ENCODE measurements at places on chromosomes 12 and 14.
A peak's percentile ranks its signal among the peaks of the same experiment; 100 is the strongest.

DNA sequence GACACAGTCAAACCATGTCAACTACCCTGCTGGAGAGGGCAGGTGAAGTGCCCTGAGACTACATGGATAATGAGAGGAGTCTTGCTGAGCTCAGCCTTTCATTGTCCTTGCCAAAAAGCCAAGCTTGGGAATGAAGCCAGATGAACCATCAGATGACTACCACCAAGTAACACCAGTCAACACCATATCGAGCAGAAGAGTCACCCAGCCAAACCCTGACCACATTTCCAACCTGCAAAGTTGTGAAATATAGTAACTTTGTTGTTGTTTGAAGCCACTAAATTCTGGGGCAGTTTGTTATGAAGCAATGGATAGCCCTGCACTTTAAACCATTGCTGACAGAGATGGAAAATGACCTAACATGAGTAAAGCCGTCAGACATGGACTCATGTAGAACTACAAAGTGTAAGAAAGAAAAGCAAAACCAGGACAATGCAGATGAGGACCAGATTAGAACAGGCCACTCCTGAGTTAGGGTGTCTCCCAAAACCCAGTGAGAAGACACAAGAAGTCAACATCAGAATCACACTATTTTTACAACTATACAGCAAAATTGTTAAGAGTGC is 12.5 kb upstream of the CRADD start:
- DNase-seq: no peak

- DNase-seq: no peak
Measured at GRCh38 chr14:96574633-96575632, 72.8 kb downstream of the PAPOLA start.

DNA sequence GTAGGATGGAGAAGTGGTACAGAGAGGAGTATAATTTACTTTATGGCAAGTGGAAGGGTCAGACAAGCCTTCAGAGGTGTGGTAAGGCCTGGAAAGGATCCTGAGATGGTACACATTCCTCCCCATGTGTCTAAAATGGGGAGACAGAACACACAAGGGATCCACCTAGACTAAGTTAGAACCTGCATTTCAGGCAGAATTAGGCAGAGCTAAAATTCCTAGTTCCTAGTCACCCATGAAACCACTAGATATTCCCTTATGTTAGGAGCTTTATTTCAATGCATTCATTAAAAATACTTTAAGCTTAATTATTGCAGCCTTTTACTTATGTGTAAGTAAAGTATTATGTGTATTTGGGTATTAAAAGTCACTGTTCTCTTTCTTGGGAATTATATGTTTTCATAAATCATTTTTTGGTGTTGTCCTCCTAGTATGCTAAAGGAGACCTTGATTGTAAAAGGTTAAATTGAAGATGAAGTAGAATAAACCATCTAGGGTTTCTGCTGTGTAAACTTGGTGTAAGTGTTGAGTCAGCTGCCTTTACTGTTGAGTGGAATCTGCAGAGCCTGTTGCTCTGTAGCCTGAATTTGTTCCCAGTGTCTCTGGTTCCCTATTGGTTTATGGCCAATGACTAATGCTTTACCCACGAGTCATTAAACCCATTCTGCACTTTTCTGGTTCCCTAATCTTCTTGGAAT is 423.2 kb downstream of the ATP23 start:
- no peak for DNase-seq

- no peak for DNase-seq
Measured at GRCh38 chr14:93160353-93160801, 24.3 kb downstream of the MOAP1 start.

DNA sequence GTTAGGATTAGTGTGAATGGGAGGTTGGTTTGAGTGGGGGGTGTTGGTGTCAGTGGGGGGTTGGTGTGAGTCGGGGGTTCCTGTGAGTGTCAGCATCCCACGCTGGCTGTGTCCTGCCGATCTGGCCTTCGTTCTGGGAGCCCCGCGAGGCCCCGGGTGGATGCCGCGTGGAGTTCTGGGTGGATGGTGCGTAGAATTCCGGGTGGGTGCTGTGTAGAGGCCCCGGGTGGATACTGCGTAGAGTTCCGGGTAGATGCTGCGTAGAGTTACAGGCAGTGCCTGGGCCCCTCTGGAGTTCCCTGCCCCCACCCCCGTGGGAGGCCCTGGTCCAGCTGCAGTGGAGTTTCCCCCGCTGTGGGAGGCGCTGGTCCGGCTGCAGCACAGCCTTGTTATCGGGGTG is 8.7 kb downstream of the NOC4L start:
- no peak for DNase-seq

DNA sequence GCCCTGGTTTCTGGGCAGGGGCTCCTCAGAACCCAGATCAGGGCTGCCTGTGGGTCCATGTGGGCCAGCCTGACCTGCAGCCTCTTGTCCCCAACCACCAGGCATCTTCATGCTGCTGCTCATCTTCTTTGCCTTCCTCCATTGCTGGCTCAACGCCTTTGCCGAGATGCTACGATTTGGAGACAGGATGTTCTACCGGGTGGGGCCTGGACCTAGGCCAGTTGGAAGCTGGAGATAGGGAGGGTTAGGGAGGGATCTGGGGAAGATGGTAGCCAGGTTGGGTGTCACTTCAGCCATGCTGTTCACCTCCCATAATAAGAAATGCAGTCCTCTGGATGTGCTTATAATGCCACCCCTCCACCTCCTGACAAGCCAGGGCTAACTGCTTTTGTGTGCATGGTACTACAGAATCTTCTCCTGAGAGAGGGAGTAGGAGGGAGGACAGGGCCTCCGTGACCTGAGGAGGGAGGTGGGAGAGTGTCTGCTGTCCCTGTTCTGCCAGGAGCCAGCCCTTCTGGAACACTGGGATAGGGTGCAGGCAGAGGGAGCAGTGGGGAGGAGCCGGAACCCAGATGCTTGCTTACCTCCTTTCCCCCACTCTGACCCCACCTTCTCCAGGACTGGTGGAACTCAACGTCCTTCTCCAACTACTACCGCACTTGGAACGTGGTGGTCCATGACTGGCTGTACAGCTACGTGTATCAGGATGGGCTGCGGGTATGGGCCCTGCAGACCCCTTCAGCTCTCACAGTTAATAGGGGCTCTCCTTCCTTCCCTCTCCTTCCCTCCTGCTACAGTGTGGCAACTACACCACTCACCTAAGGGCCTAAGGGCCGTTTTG is 17.6 kb downstream of the SOAT2 start:
- no peak for DNase-seq

- peak; percentile 17 for DNase-seq
Measured at GRCh38 chr12:120971299-120972180, 6.8 kb upstream of the HNF1A start.

GRCh38 chr12:3697311-3697870 is 55.5 kb downstream of the CRACR2A start:
- no peak for DNase-seq

GRCh38 chr14:75025082-75025481 is 22.4 kb downstream of the EIF2B2 start:
- no peak for DNase-seq

GRCh38 chr14:25009891-25010290 is 40.1 kb downstream of the STXBP6 start:
- DNase-seq: no peak

- DNase-seq: no peak
Measured at GRCh38 chr12:20097626-20098025, 270.7 kb upstream of the PDE3A start.

DNA sequence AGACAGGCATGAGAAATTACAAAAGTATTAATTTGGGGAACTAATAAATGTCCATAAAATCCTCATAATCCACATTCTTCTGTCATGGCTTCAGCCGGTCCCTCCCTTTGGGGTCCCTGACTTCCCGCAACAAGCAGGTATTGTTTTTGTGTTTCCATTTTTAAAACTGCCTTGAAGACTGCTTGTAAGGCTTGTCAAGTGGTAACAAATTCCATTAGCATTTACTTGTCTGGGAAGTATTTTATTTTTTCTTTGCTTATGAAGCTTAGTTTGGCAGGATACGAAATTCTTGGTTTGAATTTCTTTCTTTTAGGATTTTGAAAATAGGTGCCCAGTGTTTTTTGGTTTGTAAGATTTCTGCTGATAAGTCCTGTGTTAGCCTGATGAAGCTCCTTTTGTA is 65.3 kb upstream of the LRFN5 start:
- no peak for DNase-seq

GRCh38 chr12:160858-161257 is 53.1 kb downstream of the SLC6A12 start:
- DNase-seq: no peak

DNA sequence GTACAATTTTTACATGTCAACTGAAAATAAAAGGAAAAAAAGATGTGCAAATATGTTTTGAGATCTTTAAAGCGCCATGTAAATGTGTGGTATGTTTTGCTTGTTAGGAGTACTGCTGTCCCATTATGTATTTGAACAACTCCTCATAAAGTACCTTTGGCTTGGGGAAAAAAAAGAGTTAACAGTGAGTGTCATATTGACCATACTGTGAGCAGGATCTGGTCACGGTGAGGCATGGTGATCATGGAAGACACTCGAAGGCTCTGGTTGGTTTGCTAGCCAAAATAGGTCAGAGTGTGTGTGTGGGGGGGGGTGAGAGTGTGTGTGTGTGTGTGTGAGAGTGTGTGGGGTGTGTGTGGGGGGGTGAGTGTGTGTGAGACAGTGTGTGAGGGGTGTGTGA is 10.1 kb upstream of the FBXL14 start:
- DNase-seq: no peak

- DNase-seq: no peak
Measured at GRCh38 chr12:19507823-19508222, 68.5 kb downstream of the AEBP2 start.

GRCh38 chr12:70724444-70724843 is 87.2 kb upstream of the PTPRB start:
- no peak for DNase-seq

DNA sequence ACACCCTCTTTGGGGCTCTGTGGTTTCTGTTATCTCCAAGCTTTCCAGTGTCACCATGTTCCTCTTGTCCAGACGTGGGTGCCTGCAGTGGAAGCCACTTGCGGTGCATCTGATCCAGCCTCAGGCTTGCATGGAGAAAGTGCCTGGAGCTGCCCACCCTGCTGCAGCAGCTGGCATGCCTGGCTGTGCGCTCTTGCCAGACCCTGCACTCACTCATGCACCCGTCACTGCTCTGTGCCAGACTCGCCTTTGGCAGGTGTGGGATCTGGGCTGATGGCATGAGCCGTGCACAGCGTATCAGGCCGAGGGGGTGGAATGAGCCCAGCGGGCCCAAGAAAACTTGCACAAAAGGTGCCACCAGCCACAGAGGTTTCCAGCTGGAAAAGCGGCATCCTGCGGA is 105.1 kb downstream of the MNAT1 start:
- DNase-seq: no peak

- DNase-seq: no peak
Measured at GRCh38 chr14:54123841-54124240, 167.2 kb upstream of the BMP4 start.

GRCh38 chr14:66228267-66228970 is 257.8 kb upstream of the CCDC196 start:
- DNase-seq: no peak

DNA sequence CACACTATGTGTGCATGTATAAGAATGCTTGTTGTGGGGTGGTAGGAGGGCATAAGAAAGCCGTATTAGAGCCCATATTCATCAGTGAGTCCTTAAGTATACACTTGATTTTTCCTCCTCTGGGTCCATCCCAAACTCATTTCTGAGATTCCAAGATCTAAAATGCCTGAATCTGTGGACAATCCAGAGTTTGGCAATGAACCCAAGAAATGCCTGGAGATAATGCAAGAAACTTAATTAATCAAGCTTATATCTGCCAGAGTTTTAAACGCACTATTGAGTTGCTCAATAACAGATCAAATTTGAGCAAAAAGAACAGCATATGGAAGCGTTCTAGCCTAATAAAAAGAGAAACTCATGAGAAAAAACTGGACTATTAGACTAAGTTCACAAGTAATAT is 143.4 kb upstream of the NAV3 start:
- no peak for DNase-seq

- no peak for DNase-seq
Measured at GRCh38 chr12:114409852-114410600, 4.1 kb upstream of the TBX5 start.

DNA sequence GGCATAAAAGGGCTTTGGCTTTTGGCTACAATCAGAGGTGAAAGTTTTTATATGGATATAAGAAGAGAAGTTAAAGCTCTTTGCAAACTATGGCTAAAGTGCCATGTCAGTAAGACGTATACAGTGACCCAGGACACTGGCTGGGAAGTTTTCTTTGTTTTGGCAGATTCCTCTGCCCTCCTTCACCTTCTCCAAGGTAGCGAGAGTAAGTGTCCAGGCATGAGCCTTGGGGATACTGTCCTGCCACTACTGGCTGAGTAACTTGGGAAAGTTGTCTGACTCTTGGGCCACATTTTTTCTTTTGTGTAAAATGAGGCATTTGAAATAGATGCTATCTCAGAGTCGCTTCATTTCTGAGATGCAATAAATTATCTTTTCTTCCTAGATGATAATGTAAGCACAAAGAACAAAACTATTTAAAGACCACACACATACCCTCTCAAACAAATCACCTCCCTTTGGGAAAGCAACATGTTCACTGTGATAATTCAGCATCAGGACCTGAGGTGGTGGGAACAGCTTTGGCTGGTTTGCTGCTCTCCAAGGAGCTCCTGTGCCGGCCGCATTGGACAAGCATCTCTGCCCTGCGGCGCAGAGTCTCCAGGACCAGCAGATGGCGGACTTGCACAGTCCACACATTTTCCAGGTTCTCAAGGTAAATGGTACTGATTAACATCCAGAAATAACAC is 106.3 kb downstream of the PTCSC3 start:
- peak; percentile 92 for DNase-seq

- DNase-seq: no peak
Measured at GRCh38 chr12:1920971-1921370, 2.5 kb upstream of the CACNA2D4 start.

GRCh38 chr12:8031872-8032241 is 659 bp upstream of the FOXJ2 start:
- no peak for DNase-seq

GRCh38 chr14:81511111-81511904 is 22.3 kb downstream of the SEL1L start:
- DNase-seq: no peak

GRCh38 chr12:91529829-91530228 is 347.2 kb upstream of the DCN start:
- no peak for DNase-seq

- no peak for DNase-seq
Measured at GRCh38 chr12:89947437-89948270, 239.0 kb upstream of the ATP2B1 start.

- no peak for DNase-seq
Measured at GRCh38 chr14:54025661-54026060, 69.0 kb upstream of the BMP4 start.

DNA sequence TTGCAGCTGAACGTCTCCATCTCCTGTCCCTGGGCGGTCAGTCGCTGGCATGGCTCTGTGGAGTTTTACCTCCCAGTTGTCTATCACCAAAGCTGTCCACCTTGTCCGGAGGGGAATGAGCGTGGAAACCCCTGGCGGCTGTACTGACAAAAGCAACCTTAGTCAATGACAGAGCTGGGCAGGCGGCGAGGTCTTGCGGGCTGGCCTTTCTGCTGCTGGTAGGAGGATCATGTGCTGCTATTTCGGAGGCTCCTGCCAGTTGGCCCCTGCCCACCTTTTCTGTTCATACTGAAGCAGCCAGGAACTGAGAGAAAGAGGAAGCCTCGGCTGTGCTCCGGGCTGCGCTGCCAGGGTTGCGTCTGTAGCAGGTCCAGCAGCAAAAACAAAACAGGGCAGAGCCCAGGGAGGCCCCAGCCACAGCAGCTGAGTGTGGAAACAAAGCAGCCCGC is 57.7 kb downstream of the HMGA2 start:
- DNase-seq: no peak
